NCI-H187 (cell line): ENCODE measurements at places on chromosomes 16 and 17.

GRCh38 chr17:80861418-80861815 lies 130.2 kb upstream of the CHMP6 start:
- peak; percentile 27 for DNase-seq

DNA sequence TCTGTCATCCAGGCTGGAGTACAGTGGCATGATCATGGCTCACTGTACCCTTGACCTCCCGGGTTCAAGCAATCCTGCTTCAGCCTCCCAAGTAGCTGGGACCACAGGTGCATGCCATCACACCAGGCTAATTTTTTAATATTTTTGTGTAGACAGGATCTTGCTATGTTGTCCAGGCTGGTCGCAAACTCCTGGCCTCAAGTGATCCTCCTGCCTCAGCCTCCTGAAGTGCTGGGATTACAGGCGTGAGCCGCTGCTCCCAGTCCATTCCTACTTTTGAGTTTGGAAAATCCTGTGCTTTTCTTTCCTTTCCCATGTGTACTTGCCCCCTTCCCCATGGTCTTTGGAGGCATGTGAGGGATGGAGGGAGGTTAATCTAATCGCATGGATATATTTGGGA lies 60.0 kb downstream of the MSI2 start:
- DNase-seq = no peak

DNA sequence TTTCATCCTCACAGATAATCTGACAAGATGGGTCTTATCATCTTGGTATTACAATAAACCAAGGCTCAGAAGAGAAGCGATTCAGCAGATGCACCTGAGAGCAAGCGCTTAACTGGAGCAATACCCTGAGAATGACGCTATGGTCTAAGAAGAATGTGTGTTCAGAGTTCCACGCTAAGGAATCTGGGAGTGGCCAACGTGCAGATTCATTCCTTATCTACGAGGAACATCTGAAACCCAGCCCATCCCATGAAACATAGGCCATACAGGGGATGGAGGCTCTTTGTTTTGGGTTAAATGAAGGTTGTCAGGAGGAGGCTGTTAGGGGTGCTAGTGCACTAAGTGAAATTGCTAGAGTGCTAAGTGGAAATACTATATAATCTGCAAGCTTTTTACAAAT lies 28.5 kb upstream of the KDM8 start:
- DNase-seq = no peak

DNA sequence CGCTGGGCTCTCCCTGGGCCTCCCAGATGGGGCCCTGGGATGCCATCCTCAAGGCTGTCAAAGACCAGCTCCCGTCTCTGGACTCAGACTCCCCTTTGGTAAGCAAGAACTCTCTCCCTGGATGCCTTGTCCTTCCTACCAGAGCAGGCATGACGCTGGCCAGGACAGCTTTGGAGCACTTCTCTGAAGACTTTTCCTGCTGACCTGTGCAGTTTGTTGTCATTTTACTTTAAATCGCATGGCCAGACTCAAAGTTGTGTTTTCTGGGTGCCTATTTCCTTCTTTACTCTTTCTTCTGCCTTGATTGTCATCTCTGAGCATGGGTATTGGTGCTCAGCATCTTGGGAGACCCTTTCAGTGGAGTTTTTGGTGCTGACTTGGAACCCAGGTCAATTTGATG lies 2.2 kb downstream of the DNAAF8 start:
- DNase-seq = no peak

GRCh38 chr16:57680842-57681375 lies 12.8 kb downstream of the ADGRG3 start:
- DNase-seq = no peak

DNA sequence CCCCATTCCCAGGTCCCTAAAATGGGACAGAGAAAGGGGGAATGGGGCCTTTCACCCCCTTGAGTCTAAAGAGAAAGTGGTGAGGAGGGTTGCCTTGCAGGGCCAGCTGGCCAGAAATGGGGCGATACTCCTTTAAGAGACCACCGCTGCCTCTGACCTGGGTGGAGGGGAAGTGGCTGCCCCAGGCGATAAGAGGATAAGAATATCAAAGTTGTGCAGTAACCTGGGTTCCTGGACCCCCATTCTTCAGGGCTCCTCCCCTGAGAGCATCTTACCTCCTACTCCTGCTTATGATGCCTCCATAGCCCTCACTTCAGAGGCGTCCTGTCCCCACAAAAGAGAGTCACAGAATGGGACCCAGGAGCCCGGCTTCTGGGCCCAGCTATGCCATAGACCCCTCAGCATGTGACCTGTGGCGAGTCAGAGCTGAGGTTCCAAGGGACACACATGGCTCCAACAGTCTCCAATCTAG lies 5.2 kb upstream of the TSPOAP1 start:
- no peak for DNase-seq

DNA sequence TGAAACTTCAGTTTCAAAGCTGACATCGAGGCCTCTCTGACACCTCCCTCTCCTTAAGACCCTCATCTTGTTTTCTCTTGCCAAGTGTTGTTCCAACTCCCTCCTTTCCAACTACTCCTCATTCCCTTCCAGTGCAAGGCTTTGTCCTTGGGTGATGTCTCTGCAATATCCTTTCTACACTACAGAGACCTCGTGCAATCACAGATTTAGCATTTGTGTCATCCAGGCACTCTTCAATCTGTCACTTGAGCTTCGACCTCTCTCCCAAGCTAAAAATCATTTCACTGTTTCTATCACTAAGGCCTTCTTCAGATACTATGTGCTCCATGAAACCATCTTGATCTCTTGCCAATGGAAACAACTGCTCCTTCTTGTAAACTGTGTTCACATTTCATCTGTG lies 31.6 kb downstream of the TEKT3 start:
- no peak for DNase-seq

DNA sequence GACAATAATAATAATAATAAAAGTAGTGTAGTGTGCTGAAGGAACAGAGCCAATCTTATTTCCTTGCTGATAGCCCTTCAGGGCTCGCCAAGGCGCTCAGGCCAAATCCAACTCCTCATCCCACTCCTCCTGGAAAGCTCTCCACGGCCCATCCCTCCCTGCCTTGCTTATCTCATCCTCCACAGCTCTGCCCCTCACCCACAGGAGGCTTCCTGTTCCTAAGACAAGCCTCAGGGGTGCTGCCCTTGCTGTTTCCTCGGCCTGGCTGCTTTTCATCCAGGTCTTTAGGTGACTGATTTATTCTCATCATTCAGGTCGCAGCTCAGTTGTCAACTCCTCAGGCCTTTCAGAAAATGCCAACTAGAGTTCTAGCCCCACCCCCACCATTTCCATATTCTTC lies 11.2 kb downstream of the GTF3C1 start:
- DNase-seq = no peak

GRCh38 chr16:26269673-26270072 lies 577.9 kb downstream of the HS3ST4 start:
- no peak for DNase-seq

DNA sequence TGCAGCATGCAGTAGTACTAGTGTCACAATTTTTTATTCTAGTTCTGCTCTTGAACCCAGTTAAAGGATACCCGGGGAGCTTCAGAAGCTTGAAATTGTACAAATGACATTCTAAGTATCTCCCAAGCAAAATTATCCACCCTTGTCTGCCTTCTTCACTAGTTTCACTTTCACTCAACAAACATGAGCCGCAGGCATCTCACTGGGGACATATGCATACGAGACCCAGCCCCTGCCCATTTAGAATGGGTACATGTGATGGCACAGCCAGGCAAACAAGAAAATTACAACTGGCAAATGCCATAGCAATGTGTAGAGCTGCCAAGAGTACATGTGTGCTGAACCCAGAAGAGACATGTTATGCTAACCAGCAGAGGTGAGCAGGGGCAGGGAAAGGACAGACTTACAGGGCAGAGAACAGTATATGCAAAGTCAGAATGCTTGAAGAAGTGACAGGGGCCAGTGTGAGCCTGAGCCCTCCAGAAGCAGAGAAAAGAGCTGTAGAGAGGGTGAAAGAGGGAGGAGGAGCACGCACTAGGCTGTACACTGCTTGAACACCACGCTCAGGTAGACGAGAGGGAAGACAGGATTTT lies 8.3 kb downstream of the GINS2 start:
- no peak for DNase-seq

GRCh38 chr17:47401100-47401499 lies 77.3 kb downstream of the EFCAB13 start:
- DNase-seq = no peak

- no peak for DNase-seq
Measured at GRCh38 chr16:20799599-20799998, 6.7 kb downstream of the ERI2 start.

- DNase-seq = no peak
Measured at GRCh38 chr17:6599364-6599763, 41.1 kb downstream of the KIAA0753 start.

GRCh38 chr16:87441886-87442580 lies 49.9 kb downstream of the MAP1LC3B start:
- no peak for DNase-seq

GRCh38 chr16:10610499-10611184 lies 30.2 kb upstream of the EMP2 start:
- no peak for DNase-seq

DNA sequence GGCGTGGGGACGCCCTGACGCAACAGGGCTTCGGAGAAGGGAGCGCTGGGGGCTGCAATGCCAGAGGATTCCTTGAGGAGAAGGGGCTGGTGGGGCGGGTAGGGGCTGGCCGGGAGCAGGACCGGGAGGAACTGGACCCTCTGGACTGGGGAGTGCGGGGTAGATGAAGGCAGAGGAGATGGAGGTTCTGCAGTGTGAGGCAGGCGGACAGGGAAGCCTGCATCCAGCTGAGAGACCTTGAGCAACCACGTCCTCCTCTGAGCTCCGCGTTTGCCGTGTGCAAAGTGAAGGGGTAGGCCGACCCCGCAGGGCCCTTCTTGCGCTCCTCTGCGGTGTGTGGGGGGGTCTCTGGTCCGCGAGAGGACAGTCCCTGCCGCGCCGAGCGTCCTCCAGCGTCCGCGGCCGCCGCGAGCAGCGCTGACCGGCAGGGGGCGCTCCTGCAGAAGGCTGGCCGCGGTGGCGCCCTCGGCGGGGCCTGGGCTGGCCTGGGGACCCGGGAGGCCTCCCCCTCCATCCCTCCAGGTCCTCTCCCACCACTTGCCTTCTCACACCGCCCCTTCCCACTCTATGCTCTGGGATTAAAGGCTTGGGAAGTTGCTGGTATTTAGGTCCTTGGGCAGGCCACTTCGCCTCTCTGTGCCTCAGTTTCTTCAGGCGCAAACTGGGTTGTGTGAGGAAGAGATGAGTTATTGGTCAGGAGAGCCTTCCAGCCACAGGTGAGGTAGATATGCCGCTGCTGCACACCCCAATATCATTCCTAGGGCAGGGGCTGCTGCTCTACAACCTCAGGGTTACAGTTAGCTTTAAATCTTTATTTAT lies 9.6 kb upstream of the WNT9B start:
- no peak for DNase-seq

- DNase-seq = no peak
Measured at GRCh38 chr16:30697264-30698138, 1.5 kb upstream of the SRCAP start.

- DNase-seq = no peak
Measured at GRCh38 chr17:413706-414380, 61.2 kb upstream of the RPH3AL start.

DNA sequence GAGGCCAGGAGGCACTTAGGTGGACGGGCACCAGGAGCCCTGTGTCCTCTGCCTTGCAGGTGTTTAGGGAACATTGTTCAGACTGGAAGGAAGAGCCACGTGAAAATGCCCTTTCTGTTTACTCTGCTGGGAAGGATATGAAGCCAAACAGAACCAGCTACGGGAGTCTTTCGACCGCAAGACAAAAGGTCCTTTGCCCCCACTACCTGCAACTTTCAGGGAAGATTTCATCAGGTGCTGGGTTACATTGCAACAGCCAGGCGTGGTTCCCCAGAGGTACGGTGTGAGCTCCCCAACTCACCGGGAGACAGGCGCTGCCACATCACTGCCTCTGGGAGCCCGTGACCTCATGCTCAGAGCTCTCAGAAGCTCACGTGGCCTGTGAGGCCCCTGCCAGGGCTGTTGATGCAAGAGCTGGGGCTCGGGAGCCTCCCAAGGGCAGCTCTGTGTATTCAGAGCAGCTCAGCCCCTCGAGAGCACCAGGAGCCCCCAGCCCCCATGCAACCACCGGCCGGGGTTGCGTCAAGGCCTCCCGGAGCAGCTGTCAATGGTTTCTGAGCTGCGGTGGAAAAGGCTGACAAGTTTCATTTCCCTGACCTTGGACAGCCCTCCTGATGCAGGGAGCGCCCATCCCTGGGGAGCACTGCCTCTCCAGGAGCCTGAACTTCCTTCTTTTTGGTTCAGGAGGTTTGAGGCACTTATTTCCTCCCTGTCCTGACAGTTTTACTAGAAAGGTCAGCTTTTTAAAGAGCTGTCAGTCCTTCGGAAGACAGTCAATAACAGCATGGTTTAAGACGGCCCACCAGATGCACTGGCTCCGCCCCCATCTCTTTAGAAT lies 42.1 kb downstream of the TBC1D16 start:
- DNase-seq = no peak

DNA sequence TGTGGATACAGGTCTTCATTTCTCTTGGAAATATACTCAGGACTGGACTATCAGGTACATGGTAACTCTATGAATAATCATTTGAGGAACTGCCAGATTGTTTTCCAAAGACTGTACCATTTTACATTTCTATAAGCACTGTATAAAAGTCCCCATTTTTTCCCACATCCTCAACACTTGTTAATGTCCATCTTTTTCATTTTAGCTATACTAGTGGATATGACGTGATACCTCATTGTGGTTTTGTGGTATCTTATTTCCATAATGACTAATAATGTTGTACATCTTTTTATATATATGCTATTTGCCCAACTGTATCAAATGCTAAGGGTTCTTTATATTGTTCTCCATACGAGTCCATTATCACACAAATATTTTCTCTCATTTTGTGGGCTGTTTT lies 22.9 kb downstream of the NUP88 start:
- DNase-seq = no peak

GRCh38 chr17:72587156-72587555 lies 466.3 kb downstream of the SOX9 start:
- no peak for DNase-seq

DNA sequence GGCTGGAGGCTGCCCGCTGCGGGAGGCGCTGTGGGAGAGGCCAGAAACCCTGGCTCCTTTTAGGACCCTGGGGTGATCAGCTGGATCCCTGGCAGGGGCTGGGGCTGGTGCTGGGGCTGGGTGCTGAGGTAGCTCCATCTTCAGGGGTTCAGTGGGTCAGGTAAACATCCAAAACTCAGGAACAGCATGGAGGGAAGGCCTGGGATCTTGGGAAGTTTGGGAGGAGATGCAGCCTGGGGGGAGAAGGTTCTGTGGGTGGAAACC lies 21.0 kb downstream of the ADGRG5 start:
- DNase-seq = no peak
